ENCODE measurements at places on chromosomes 6 and 20.

GRCh38 chr6:110282412-110282811, 75.7 kb downstream of the METTL24 start:
- no peak for DNase-seq

GRCh38 chr6:147990159-147990558, 352.5 kb upstream of the SASH1 start:
- no peak for DNase-seq

- no peak for DNase-seq
Measured at GRCh38 chr20:25297141-25297905, 49.4 kb downstream of the PYGB start.

GRCh38 chr6:10332111-10332510, 82.8 kb downstream of the TFAP2A start:
- no peak for DNase-seq

DNA sequence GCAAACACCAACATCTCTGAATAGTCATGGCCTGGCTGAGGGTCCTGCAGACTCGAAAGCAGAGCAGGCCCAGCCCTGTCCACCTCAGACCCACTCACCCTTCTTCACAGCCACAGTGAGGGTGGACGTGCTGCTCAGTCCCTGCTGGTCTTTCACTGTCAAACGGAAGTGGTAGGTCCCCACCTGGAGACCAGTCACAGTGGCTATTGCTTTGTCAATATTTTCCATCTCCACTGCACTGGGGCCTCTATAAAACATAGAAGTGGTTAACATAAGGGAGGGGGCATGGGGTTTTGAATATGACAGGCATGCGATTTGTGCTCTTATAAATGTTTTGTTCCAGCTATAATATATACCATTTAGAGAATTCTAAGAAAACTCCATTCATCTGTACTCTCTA, 73.9 kb downstream of the ALDH5A1 start:
- no peak for DNase-seq

DNA sequence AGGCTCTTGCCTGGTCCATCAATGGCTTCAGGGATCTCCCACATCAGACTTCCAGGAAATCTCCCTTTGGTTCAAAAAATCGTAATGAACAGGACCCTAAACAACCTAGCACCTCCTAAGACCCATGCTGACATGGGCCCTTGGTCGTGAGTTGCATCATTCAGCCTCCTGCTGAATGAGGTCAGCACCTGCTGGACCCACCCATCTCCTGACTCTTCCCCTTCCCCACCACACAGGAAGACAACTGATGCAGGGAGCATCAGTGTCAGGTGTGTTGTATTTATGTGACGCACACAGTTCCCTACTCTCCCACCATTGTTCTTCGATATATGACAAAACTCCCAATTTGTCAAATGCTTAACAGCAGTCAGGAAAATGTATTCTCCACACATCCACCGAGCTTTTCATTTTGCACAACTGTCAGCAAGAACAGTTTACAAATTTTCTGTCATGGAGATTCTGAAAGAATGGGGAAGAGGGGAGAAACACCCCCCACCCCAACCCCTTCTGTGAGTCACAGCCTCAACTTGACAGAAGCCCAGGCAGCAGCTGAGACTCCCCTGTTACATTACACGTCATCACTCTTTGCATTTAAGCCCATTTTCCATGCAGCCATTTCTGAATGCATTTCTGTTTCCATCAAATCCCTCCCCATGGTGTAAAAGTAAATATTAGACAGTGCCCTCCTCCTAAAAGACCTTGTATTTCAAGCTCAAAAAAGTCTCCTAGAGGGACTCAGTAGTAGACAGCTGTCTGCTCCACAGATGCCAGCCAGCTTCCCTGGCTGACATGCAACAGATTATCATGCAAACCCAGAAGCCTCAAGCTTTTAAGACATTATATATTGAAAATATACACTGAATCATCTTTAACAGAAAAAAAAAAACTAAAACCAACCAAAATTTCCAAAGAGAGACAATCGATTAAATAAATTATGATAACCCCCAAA, 577.5 kb downstream of the PTPRT start:
- DNase-seq = no peak

GRCh38 chr6:159252955-159253508, 83.8 kb downstream of the FNDC1 start:
- DNase-seq = peak; percentile 74

DNA sequence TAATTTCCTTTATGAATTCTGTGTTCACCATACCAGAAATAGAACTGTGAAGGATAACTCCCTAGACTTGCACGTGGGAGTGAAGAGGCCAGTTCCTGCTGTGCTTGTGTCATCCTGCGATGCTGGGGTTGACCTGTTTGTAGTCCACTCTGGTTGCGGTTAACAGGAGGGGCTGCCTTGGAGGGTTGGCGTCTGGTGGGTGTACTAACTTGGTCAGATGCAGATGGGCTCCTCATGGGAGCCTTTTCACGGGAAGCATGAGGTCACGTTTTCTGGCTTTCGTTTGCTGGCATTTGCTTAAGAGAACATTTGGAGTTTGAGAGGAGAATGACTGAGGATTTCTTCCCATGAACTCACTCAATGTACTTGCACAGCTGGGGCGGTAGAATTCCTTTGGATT, 41.2 kb downstream of the IGF2R start:
- DNase-seq = peak; percentile 59

GRCh38 chr6:42502990-42503389, 51.3 kb upstream of the TRERF1 start:
- no peak for DNase-seq

- no peak for DNase-seq
Measured at GRCh38 chr6:132530293-132530974, 7.6 kb upstream of the TAAR9 start.

DNA sequence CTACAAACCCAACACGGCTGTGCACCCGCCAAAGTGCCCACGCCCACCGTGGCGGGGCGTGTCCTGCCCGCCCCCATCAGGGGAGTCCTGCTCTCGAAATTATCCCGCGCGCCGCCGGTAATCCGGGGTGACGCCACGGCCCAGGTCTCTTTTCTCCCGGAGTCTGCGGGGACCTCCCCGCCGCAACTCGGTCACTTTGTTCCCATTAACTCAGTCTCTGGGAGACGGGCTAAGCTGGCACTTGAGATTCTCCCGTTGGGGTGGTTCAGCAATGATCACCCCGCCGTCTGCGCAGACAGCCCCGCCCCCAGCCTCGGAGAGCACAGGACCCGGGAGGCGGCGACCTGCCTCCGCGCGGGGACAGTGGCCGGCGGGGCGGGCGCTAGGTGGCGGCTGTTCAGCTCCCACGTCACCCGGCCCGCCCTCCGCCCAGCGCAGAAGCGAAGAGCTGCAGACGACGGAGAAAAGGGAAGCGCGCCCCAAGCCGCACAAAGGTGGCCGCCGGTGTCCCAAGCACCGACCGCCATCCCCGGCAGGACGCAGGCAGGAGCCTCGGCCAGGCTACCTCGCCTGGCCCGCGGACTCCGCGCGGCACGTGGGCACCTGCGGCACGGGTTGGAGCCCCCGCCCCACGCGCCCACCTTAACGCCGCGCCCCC, 31.5 kb downstream of the SF3B5 start:
- no peak for DNase-seq

- DNase-seq = no peak
Measured at GRCh38 chr6:138944412-138944811, 43.6 kb downstream of the REPS1 start.

- DNase-seq = no peak
Measured at GRCh38 chr20:46931699-46932098, 37.1 kb downstream of the EYA2 start.

- DNase-seq = no peak
Measured at GRCh38 chr20:10662661-10663458, 10.9 kb downstream of the JAG1 start.

DNA sequence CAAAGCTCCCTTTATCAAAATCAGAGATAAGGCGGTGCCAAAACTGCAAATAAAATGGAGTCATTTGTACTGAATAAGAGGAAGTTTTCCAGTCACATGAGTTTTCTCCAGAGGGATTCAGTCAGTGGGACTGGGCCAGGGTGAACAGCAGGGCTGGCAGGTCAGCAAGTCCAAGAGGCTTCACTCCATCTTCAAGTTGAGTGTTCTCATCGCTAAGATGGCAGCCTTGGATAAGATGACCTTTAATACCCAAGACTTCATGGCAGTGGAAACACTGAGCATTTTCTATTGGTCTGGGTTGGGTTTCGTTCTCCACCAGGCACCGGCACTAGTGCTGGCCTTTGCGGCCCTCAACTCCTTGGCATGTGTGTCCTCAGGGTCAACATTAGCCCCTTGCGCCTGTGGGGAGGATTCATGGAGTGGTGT, 29.3 kb upstream of the IGF2R start:
- no peak for DNase-seq

- no peak for DNase-seq
Measured at GRCh38 chr20:20856306-20856705, 143.9 kb upstream of the RALGAPA2 start.

GRCh38 chr6:57207872-57208271, 14.2 kb downstream of the RAB23 start:
- DNase-seq = no peak

GRCh38 chr6:56484669-56485068, 158.0 kb downstream of the DST start:
- peak; percentile 4 for DNase-seq

- DNase-seq = no peak
Measured at GRCh38 chr20:32775336-32775991, 13.3 kb downstream of the DNMT3B start.

- no peak for DNase-seq
Measured at GRCh38 chr20:12617076-12617475, 391.7 kb upstream of the SPTLC3 start.

DNA sequence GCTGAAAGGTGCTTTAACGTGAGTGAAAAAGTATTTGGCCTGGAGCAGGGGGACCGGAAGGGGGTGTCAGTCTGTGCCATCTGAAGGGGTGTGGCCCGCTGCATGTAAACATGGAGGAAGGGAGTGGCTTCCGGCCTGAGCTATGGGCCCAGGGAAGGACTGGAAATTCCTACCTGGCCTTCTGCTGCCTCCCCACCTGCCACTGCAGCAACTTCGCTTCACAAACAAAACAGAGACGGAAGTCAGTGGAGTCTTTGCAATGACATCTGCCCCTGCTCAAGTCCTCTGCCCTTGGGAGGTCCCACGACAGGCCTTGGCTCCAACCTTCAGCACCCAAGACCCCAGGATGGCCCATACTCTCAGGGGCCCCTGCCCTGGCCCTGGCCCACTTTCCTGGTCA, 28.1 kb upstream of the FOXP4 start:
- no peak for DNase-seq

DNA sequence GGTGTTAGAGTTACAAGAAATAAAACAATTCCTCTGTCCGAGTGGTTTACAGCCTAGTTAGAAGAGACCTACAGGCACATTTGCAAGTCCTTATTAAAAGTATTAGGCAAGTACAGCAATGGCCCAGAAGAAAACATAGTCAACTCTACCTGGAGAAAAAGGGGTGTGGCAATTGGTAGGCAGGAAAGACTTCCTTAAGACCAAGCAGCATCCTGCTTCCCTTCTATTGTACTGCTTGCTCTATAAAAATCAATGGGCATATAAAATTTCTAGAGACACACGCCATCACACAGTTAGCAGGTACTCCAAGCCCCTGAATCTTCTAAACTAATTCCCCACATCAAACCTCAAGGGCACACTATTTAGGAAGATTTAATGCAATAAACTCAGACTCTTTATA, 185.6 kb downstream of the ATXN1 start:
- no peak for DNase-seq

All from fibroblast of skin of left quadriceps (primary cell).